ENCODE measurements at places on chromosomes 5 and 9.
A peak's percentile ranks its signal among the peaks of the same experiment; 100 is the strongest.

DNA sequence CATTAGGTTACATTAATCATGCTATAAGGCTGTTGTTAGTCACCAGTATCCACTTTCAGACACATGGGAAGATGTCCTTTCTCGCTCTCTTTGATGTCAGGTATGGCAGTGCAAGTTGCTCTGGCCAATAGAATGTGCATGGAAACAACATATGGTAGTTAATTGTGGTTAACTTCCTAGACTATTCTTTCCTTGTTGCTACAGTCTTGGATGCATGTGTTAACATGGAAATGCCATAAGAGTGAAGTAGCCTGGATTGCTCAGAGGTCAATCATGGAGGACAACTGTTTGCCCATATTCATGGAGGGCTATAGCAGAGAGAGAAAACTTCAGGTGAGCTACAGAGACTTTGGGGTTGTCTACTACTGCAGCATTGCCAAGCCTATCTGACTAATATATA is 245.8 kb upstream of the GAS1 start:
- no peak for DNase-seq

- DNase-seq = no peak
These were observed 48.2 kb downstream of the GPR107 start for GRCh38 chr9:130101915-130102314.

DNA sequence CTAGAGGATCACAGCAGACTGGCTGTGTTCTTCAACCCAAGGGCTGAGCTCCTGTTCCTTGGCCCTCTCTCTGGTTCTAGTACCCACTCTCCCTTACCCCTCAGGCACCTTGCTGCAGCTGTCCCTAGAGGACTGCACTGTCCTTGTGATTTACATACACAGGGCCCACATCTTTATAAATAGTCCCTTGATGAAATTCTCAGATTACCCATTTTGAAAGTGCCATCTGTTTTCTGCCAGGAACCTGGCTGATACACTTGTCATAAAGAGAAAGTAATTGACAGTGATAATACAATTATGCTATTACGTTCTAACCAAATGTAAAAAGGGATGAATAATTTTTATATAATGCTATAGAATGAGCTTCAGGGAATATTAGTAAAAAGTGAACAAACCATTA is 16.5 kb upstream of the SPARC start:
- no peak for DNase-seq

- DNase-seq = no peak
These were observed 87.6 kb upstream of the FAM170A start for GRCh38 chr5:119541716-119542115.

- no peak for DNase-seq
These were observed 94.9 kb downstream of the DENND1A start for GRCh38 chr9:123834889-123835562.

GRCh38 chr9:107218829-107219485 is 64.1 kb upstream of the RAD23B start:
- no peak for DNase-seq

- DNase-seq = peak; percentile 75
These were observed 4.8 kb downstream of the ATP6V1G1 start for GRCh38 chr9:114592356-114592755.

DNA sequence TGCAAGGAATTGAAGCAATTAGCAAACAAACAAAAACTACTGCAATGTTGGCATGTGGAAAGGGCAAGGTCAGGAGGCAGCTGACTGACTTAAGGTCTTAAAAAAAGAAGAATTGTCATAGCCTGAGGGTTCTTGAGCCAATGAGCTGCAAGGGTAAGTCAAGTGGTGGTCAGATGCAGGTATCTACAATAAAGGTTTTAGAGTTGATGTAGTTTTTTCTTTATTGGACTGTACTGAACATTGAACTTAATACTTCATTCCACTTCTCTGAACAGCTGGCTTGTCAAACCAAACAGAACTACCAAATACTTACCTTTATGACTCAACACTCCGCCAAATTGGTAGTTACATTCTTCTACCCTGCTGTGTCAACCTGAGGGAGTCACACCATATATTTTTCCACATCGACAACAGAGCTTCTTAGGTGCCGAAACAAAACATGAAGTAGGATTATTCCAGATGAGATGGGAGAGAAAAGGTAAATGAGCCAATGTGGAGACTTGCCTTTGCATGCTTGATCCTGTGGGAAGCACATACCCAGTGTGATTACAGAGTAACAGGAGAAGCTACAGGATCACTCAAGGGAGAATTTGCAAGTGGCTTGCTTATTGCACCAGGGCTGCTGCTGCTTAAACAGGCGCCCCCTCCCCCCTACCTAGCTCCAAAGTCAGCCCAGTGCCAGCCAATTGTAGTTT is 35.3 kb downstream of the EQTN start:
- no peak for DNase-seq

DNA sequence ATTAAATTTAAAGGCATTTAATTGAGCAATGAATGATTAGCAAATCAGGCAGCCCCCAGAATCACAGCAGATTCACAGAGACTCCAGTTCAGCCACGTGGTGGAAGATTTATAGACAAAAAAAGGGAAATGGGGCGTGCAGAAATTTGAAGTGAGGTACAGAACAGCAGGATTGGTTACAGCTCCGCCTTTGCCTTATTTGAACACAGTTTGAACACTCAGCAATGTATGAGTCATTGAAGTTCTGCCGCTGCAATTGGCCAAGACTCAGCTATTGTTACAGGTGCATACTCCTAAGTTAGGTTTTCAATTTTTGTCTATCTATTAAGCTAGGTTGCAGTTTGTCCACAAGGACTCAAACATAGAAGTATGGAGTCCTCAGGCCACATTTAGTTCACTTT is 157.7 kb upstream of the SLC12A2 start:
- no peak for DNase-seq

GRCh38 chr9:137461663-137462395 is 2.7 kb upstream of the NSMF start:
- DNase-seq = peak; percentile 78

GRCh38 chr9:129414377-129414992 is 206.4 kb downstream of the C9orf50 start:
- DNase-seq = peak; percentile 84

- peak; percentile 28 for DNase-seq
These were observed 744 bp downstream of the OTULIN start for GRCh38 chr5:14665101-14665822.

DNA sequence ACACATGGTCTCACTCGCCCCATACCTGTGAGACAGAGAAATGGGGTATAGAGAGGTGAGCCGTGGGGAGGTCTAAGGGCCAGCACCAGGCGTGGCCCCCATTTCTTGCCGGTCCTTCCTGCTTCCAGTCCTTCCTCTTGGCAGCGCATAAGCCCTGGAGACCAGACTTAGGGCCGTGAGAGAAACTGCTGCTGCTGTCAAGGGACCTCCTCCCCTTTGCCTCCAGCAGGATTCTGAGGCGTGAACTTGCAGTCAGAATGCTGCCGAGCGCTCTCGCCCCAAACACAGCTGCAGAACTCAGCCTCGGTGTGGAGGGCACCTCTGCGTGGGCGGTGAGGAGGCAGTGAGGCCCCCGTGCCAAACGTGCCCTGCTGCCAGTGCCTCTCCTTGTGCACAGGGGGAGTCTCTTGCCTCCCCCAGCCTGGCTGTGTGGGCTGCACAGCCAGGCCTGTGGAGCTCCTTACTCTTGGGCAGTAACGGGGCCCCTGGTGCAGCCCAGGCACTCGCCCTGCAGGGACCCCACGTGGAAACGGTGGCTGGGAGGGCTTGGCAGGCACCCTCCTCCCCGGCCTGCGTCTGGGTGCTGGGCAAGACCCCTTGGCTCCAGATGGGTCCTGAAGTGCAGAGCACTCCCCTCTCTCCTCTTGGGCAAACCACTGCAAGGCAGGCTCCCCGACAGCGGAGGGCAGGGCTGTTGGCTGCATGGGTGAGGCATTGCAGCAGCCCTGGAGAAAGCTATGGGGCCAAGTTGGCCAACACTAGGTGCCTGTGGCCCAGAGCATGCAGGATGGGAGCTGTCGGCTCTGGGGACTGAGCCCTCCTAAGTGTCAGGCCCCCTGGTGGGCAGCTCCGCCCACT is 85.4 kb downstream of the RXRA start:
- DNase-seq = no peak

DNA sequence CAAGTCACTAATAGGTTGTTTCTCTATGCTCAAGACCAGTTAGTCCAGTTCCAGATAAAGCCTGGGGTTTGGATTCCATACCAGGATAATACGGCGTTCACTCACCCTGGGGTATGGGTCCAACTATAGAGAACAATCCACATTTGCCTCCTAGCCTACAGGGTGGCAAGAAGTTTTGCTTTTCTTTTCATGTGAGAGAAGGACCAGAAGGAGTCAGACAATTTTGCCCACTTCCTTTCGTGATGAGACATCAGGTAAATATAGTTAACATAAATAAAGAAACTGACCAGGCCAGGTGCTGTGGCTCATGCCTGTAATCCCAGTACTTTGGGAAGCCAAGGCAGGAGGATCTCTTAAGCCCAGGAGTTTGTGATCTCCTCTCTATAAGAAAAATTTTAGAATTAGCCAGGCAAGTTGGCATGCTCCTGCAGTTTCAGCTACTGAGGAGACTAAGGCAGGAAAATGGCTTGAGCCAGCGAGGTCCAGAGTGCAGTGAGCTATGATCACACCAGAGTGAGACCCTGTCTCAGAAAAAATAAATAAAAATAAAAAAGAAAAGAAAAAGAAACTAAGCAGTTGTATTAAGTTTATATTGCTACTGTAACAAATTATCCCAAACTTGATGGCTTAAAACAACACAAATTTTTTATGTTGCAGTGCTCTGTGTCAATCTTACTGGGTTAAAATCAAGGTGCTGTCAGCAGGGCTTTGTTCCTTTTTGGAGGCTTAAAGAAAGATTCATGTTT is 7.5 kb upstream of the REEP5 start:
- no peak for DNase-seq

DNA sequence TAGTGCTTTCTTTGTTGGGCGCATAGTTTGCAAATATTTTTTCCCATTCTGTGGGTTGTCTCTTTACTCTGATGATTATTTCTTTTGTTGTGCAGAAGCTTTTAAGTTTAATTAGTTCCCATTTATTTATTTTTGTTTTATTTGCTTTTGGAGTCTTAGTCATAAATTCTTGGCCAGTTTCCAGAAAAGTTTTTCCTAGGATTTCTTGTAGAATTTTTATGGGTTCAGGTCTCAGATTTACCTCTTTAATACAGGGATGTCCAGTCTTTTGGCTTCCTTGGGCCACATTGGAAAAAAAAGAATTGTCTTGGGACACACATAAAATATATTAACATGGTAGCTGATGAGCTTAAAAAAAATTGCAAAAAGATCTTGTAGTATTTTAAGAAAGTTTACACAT is 122.0 kb downstream of the WDR70 start:
- no peak for DNase-seq

- no peak for DNase-seq
These were observed 94.8 kb downstream of the NR3C1 start for GRCh38 chr5:143308731-143309130.

DNA sequence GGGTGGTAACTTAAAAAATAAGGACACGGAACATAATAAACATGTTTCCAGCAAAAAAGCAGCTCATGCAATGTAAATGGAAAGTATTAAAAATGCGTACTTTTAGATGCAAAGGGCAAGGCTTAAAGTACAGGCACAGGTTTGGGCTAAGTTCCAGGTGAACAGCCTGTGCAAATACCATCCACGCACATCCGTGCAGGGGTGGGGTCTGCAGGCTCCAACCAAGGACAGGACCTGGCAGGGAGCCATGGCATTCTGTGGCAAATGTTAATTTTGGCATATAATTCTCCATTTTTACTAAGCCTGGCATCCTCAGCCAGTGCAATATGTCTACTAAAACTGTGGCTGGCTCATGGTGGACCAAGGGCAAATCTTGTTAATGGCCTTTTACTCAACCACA is 365.8 kb upstream of the DAP start:
- DNase-seq = no peak

DNA sequence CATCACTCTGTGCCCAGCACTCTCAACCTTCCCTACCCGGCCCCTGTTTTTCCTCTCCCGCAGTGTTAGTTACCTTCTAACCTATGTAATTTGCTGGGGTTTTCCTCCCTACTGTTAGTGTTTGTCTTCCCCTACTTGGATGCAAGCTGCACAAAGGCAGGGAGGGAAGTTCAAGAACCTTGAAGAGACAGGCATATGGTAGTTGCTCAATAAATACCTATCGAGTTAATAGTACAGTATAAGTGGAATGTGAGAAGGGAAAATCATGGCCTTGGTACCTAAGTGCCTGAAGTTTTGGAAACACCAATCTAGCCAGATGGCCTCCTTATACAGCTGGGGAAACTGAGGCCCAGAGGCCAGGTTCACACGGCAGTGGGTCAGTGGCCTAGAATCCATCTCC is 24.2 kb downstream of the PDGFRB start:
- DNase-seq = no peak

- DNase-seq = no peak
These were observed 208.1 kb upstream of the PIK3R1 start for GRCh38 chr5:68007451-68007850.

DNA sequence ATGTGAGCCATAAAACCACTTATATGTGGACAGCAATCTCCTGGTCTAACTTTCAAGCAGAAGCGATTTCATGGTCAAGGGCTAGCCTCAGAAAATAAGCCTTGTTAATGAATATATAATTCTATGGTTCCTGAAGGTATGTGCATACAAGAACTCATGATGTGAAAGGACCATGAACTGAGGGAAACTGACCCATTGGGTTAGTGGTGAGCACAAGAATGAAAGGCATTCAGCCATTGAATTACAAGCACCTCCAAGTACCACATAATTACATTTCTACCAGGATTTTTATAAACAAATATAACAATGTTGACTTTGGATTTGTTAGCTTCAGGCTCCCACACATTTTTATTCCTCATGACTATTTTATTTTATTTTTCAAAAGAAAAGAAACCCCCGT is 459.0 kb downstream of the TLE4 start:
- DNase-seq = no peak

- no peak for DNase-seq
These were observed 125.0 kb upstream of the LPCAT1 start for GRCh38 chr5:1648806-1649205.

GRCh38 chr5:96347502-96348292 is 85.4 kb downstream of the PCSK1 start:
- DNase-seq = no peak

GRCh38 chr9:124780060-124780756 is 3.3 kb downstream of the OLFML2A start:
- no peak for DNase-seq

DNA sequence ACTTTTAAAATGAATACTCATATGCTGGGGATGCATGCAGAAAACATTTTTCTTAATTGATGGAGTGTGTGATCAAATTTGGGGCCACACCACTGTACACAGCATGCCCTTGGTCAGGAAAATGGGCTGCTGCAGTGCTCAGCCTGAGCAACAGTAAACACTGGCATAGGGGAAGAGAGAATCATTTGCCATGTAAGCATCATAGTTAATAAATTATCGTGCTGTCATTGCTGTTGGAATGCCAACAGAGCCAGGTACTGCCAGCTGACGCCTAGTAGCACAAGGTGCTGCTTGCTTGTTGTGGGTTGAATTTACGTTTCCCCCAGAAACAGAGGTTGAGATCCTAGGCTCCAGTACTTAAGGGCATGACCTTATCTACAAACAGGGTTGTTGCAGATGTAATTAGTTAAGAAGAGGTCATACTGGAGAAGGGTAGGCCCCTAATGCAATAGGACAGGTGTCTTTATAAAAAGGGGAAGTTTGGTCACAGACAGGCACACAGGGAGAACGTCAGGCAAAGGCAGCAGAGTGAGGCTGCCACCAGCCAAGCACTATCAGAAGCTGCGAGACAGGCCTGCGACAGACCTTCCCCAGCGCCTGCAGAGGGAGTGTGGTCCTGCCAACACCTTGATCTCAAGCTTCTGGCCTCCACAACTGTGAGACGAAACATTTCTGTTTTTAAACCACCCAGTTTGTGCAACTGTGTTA is 25.3 kb downstream of the DAP start:
- DNase-seq = no peak

All from CD4-positive, alpha-beta T cell treated with Interleukin-17A for 4 hours (primary cell).